ENCODE measurements at places on chromosomes 4 and X.

- DNase-seq, result no peak
Measured at GRCh38 chrX:23666282-23666681, 1.0 kb upstream of the PRDX4 start.

DNA sequence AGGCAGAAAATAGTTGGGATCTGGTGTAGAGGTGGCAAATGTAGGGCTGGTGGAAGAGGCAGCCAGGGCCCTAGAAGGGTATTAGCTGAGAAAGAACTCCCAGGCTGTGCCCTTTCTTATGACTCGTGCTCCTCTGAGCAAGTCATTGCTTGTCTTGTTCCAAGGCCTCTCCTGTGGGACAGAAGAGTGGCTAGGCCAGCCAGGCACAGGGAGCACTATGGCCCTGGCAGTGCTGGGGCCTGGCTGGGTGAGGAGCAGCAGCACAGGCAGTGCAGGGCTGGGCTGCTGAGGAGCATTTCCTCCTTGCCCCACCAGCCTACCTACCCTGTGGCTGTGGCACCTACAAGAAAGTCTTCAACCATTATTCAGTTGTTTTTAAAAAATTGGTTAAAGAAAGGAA is 298.5 kb upstream of the NR3C2 start:
- no peak for DNase-seq

DNA sequence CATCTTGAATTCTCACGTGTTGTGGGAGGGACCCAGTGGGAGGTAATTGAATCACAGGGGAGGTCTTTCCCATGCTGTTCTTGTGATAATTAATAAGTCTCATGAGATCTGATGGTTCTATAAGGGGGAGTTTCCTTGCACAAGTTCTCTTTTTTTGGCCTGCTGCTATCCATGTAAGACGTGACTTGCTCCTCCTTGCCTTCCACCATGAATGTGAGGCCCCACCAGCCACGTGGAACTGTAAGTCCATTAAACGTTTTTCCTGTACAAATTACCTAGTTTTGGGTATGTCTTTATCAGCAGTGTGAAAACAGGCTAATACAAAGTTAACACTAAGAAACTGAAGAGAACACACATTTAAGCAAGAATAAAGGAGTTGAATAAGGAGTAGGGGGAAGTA is 16.0 kb downstream of the TBCK start:
- DNase-seq, result no peak

DNA sequence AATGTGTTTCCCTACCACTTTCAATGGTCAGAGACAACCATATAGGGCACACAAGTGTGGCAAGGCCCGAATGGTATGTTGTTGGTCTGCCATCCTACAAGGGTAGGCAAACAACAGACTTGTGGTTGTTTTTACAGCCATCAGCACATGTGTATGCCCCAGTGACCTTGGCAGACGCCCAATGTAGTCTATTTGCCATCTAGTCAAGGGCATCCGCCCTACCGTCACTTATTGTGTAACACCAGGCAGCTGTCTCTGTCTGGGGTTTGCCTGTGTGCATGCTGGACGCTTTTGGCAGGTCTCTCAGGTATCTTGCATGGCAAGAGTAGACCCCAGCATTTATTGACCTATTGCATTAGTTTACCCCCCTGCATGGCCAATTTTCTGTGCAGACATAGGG is 1145.5 kb upstream of the POU3F4 start:
- no peak for DNase-seq

- DNase-seq, result no peak
Measured at GRCh38 chr4:60805500-60806313, 394.4 kb upstream of the ADGRL3 start.

GRCh38 chr4:123786920-123787319 is 390.3 kb downstream of the SPRY1 start:
- DNase-seq, result no peak

DNA sequence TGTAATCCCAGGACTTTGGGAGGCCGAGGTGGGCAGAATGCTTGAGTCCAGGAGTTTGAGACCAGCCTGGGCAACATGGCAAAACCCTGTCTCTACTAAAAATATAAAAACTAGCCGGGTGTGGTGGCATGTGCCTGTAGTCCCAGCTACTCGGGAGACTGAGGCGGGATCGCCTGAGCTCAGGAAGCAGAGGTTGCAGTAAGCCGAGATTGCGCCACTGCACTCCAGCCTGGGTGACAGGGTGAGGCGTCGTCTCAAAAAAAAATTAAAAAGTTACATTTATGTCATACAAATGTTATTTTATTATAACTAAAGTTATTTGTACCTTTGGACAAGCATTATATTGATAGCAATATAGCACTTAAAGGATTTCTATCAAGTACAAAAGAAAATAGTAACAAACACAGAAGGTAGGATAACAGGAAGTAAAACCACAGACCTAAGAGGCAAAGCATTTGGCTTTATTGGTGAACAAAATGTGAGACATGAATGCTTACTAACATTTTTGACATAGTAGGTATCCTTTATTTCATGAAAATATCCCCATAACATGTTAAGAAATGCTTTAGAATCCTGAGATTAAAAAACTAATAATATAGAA is 51.5 kb downstream of the TMEM165 start:
- no peak for DNase-seq

DNA sequence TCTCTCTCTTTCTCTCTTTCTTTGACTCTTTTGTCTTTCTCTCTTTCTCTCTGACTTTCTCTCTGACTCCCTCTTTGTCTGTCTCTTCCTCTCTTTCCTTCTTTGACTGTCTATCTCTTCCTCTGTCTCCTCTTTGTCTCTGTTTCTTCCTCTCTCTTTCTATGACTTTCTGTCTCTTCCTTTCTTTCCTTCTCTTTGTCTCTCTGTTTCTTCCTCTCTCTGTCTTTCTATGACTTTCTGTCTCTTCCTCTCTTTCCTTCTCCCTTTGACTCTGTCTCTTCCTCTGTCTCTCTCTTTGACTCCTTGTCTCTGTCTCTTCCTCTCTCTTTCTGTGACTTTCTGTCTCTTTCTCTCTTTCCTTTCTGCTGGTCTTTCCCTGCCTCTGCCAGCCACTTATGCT is 38.7 kb downstream of the HNRNPD start:
- DNase-seq, result no peak

- DNase-seq, result no peak
Measured at GRCh38 chrX:104135677-104136076, 21.1 kb downstream of the SLC25A53 start.

DNA sequence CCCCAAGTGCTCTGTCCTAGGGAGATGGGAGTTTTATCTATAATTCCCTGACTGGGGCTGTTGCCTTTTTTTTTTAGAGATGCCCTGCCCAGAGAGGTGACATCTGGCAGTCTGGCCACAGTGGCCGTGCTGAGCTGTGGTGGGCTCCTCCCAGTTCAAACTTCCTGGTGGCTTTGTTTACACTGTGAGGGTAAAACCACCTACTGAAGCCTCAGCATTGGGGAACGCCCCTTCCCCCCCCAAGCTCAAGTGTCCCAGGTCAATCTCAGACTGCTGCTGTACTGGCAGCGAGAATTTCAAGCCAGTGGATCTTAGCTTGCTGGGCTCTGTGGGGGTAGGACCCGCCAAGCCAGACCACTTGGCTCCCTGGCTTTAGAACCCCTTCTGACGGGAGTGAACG is 38.3 kb upstream of the CBLL2 start:
- DNase-seq, result no peak

GRCh38 chrX:10168226-10168625 is 11.5 kb downstream of the CLCN4 start:
- DNase-seq, result no peak

DNA sequence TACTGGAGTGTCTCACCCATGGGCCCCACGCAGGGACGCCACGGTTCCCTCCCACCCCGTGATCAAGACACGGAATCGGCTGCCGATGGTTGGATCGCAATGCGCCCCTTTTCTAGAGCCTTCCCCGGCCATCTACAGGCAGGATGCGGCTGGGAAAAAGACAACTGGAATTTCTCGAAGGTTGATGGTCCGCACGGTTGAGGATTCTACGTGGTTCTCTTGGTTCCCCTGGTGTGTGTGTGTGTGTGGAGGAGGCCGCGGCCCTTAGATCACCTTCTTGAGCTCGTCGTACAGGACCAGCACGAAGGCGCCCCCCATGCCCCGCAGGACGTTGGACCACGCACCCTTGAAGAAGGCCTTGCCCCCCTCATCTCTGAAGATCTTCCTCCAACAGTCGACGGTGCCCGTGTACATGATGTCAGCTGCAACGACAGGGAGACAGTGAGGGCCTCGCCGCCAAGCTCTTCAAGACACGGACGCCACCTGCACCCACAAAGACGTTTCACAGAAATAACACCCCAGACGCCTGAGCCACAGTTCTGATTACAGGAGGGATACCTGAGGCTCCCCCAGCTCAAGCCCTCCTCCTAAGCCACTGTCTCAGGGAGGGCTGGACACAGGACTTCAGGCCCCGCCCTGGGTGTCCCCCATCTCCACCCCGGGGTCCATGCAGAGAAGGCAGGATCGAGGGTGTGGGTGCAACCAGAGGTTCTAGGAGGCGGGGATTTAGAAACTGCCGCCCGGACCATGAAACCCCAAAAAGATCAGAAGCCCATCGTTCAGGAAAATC is 5.4 kb downstream of the SLC25A6 start:
- DNase-seq, result no peak

DNA sequence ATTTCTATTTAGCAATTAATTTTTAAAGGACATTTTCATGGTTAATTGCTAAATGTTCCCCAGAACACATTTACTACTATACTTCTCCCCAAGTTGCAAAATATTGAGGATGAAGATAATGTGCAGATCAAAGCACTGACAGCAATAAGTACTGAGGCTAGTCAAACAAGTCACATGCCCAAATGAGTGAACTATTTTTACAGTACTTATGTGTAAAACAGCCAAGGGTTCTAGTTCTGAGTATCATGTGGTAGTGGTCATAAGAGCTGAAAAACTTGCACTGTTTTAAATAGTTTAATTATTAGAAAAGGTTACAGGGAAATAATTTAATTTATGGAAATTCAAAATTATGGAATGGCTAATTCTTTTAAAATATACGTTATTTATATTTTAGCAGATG is 3.8 kb downstream of the GALNTL6 start:
- DNase-seq, result no peak
